ENCODE measurements at places on chromosomes 7 and 10.

DNA sequence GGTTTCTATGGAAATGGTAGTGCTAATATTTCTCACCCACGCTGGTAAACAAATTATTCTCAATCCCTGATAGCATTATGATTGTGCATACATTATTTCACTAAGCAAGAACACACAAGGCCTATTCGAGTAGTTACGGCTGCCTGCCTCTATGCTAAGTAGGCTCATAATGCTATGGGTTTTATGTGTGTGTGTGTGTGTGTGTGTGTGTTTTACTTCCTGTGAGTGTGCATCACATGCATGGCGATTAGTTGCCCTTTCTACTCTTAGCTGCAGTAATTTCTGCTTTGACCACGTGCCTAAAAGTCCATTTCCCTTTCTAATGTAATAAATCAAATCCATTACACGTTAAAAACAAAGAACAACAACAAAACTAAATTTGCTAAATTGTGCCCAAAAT is 117.0 kb downstream of the CHCHD3 start:
- no peak for DNase-seq

GRCh38 chr7:34165466-34165865 is 260.1 kb downstream of the BMPER start:
- no peak for DNase-seq

- DNase-seq, result no peak
These were observed 19.0 kb downstream of the TMEM236 start for GRCh38 chr10:17771017-17771416.

DNA sequence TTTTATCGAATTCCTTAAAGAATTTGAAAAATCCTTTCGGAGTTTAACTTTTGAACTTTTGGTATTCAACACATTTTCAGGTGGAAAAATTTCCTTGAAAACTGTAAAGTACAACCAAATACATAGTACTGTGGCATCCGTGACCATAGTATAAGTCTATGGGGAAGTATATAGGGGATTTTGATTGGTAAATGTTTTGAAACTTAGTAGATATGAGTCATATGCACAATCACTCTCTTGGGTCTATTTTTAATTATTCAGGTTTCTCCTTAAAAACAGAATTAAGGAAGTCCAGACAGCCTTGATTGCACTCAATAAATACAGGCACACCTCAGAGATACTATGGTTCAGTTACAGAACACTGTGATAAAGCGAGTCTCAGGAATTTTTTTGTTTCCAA is 64.2 kb downstream of the AVL9 start:
- no peak for DNase-seq

- no peak for DNase-seq
These were observed 32.1 kb upstream of the EZH2 start for GRCh38 chr7:148916186-148916585.

Data from stimulated activated CD8-positive, alpha-beta memory T cell treated with anti-CD3 and anti-CD28 coated beads, Interleukin-4, amount 100 ng/mL, for 1 hour (primary cell).